ENCODE measurements at places on chromosomes 3 and 15.
A peak's percentile ranks its signal among the peaks of the same experiment; 100 is the strongest.

DNA sequence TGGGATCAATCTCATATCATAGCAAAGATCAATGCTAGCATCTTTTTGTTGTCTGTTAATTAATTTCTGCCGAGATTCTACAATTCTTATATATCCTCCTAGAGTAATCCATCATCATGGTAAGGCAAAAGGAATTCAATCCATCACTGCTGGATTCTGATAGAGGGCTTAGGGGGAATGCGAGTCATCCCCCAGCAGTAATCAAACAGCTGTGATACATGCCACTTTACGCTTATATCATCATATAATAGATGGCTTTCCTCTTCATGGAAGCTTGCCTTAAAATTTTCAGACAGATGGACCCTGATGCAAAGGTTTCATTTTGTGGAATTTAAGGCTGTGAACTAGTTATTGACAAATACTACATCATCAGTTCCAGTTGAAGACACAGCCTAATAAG lies 645.9 kb downstream of the CADM2 start:
- no peak for DNase-seq

- no peak for DNase-seq
These were observed 91.7 kb upstream of the PDZRN3 start for GRCh38 chr3:73716418-73716817.

- no peak for DNase-seq
These were observed 67.8 kb downstream of the GPR176 start for GRCh38 chr15:39852250-39852649.

DNA sequence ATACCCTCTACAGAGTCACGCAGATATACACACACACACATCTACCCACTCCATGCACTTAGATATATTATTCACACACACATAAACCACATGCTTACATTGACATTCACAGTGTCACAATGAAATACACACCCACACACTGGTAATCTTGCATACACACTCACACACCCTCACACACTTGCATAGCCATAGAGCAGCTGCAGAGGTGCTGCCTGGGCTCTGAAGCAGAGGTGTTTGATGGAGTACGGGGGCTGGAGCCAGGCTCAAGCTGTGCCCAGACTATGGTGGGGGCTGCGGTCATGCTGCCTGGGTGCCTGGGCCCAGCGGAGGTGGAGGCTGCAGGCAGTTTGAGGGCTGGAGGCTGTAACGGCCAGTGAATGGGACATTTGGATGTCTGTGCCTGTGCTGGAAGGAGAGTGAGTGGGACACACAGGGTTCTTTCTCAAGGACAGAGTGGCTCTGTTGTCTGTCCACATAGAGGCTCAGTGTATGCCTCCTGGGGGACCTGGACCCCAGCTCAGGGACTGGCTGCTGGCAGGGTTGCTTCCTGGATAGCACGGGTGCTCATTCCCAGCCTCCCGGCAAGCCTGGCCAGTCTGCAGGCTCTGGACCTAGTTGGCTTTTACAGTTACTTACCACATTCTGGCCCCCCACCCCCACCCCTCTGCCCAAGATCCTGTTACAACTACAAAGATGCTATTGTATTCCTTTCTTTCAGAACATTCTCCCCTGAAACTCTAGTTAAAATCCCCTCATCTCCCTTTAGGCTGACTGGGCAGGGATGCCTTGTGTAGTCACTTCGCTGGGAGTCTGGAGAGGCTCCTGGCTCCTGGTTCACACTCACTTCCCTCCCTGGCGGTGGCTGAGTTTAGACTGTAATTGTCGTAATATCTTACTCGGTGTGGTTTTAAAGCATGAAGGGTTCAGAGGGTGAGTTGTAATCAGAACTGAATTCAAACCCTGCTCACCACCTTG lies 12.5 kb downstream of the GASK1A start:
- DNase-seq: no peak

DNA sequence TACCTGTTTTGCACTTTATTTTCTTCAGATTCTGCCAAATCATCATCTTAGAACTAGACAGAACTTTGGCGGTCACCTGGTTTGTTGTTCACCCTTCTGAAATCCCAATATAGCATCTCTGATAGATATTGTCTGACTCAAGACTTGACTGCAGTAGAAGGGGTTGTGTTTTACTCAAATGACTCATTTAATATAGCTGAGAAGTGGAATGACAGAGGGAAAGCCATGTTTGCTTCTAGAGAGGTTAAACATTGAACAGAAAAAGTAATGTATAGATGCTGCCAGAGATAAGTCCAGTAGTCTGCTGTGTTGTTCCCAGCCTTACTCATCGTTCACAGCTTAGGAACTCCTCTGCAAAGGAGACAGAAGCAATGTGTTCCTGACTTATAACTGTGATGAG lies 402.0 kb downstream of the AGBL1 start:
- no peak for DNase-seq

GRCh38 chr3:172824229-172824628 lies 73.7 kb downstream of the ECT2 start:
- DNase-seq: no peak

- no peak for DNase-seq
These were observed 107.8 kb downstream of the MBNL1 start for GRCh38 chr3:152376351-152377183.

- no peak for DNase-seq
These were observed 4.2 kb downstream of the CACNA2D3 start for GRCh38 chr3:54126551-54126950.

GRCh38 chr3:151592287-151592686 lies 131.4 kb upstream of the IGSF10 start:
- DNase-seq: no peak

GRCh38 chr3:13768453-13768852 lies 111.4 kb downstream of the WNT7A start:
- no peak for DNase-seq

DNA sequence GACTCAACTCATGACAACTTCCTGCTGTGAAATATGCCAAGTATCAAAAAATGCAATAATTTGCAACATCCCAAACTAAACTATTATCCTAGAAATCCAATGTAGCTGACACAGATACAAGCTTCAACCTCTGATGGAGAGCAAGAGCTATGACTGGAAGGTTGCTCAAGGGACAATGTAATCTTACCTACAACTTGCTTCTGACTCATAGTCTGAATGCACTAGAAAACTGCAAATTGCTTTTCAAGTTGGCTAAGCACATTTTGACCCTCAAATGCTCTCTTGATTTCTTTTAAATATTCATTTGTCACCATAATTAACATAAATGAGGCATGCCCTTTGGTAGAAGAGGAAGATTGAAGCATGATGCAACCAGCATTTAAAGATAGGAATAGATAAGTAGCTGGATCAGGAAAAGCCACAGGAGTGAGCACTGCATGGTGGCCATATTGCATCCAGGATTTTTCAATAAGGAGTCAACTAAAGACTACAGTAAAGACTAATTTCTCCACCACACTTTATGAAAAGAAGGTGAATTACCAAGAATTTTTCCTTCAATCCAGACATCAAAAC lies 630.8 kb upstream of the GBE1 start:
- no peak for DNase-seq

DNA sequence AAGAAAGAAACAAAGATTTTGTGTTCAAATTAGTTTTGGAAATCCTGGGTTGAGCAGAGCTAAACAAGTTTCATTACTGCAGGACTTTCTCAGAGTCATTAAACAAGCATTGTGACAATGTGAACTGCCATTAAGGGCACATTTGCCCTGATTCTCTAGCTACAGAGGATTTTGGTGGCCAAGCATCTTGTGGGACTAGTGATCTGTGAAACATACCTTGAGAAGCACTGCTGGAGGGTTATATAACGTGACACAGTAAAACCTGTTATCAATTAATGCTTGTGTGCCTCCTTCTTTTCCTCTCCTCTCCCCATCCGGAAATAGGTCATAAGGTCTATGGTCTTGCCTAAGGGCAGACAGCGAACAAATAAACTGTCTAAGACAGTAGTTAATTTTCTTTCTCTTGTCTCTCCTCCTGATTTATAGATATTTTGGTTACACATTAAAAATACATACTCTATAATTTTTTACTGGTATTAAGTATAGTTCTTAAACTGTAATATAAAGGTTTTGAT lies 167.3 kb upstream of the NANOGP8 start:
- no peak for DNase-seq

DNA sequence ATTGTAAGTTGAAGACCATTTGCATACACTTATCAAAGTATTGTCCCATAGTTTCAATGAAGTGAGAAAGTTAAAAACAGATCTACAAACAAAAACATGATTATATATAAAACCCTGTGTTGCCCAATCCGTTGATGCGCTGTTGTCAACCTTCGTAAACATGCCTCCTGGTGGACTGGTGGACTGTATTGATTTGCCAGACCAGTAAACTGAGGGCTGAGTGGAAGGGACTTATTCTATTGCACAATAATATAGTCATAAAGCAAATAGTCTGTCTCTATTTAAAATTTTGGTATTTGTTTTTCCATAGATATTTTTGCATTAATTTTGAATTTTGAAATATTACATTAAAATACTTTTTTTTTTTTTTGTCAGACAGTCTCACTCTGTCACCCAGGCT lies 102.5 kb downstream of the GAP43 start:
- DNase-seq: no peak

DNA sequence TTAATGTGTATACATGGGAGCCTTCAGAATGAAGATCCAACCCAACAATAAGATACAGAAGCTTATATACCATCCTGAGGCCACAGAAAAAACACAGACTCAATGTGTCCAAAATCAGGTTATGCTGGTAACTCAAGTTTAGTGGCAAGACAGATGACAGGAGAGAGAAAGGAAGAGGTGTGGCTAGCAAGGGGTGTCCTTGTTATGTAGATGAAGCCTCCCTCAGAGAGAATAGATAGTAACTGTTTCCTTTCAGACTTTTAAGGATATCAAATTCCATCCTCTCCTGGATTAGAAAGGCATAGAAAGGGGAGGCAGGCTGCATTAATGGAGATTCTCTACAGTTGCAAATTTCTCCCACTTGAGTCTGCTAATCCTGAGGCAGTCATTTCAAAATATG lies 447.4 kb downstream of the GABRB3 start:
- DNase-seq: no peak

DNA sequence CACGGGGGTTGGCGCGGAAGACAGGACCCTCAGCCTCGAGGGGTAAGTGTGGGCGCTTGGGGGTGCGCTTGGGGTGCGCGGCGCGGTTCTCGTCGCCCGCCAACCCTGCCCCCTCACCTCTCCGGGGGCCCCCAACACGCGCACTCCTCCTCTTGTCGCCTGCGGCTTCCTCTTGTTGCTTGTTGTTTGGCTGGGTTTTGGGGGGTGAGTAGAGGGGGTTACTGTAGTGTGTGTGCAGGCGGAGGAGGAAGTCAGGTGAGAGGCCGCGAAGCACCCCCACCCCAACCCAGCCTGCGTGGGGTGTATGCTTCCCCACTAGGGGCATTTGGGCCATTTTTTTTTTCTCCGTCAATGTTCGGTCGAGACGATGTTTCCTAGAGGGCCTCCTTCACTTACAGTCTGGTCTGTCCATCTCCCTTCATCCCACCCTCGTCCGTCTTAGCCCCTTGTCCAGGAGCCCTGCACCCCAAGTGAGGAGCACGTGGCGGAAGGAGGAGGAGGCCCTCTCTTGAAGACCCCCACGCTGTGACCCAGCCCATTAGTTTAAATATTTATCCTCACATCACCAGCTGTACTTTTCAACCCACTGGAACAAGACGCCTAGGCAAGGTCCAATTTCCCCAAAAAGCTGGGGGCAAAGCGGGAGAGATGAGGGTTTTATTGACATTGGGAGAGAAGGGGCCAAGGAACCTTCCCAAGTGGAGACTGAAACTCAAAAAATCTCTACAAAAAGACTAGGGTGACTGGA lies 20.4 kb upstream of the SATB1 start:
- peak; percentile 56 for DNase-seq

- DNase-seq: no peak
These were observed 560.8 kb downstream of the FOXP1 start for GRCh38 chr3:71022551-71023335.

GRCh38 chr3:187186801-187187421 lies 10.4 kb upstream of the RTP1 start:
- no peak for DNase-seq

DNA sequence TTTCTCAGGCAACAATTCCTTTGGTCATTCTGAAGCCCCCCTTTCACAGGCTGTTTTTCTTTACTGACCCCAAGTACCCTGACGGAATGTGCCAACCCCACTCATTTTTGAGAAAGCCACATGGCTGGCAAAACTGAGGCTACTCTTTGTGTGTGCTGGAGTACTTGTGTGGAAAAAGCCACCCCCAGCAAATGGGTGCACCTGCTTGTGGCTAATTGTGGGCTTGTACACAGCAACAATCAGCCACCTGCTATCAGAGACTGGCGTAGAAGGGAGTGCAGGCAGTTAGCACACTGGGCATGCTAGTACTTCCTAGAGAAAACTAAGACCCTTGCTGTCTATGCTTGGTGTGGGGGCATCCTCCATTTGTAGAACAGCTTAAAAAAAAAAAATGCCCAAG lies 110.1 kb upstream of the LMOD3 start:
- DNase-seq: no peak

DNA sequence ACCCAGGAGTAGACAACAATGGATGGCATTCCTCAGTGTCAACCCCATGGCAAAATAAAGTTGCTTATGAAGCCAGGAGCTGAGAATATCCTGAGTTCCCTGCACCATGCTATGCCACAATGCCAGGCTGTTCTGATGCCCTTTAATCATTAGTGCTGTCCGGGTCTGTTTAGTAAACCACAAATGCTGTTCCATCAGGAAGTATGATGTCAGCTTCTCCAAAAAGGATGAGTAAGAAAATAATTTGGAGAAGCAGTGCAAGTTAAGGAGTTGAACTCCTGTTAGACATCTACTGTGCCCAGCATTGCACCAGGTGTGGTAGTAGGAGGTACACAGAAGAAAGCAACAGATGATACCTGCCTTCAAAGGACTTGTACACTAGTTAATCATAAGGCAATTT lies 67.9 kb upstream of the GUCA1C start:
- DNase-seq: no peak

DNA sequence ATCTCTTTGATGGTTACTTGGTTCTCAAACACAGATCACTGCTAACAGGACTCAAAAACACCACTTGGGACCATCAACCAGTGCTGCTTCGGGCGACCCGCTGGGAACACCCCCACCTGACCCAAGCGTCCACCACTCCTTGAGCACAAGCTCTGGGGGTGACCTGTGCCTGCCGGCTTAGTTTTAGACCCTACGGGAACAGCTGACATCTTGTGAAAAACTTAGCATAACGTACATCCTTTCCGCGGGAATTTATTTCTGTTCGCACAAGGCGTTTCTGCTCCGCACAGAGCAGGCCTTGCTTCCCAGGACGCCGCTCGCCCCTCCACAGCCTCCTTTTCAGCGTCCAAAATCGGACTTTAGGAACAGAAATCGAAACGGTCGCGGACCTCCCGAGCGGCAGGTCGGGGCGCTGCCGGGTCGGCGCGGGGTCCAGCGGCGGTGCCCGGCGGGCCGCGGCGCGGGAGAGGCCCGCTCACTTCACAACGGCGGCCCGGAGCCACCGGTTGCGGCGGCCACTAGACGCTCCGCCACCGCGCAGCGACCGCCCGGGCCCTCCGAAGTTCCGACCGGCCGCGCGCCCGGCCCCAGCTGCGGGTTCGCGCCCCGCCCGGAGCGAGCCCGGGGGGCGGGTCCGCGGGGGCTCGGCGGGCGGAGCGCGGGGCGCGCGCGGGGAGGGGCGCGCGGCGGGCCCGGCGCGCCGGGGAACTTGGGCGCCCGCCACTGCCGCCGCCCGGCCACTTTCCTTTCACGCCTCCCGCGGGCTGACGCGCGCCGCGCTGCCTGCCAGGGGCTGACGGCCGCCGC lies 959 bp downstream of the SFMBT1 start:
- no peak for DNase-seq
